ENCODE measurements at places on chromosomes 1 and 21. TPM values are rescaled to one million over a fixed set of nuclear protein-coding genes. Genes with fewer than 3 reads are reported as not detected.
A peak's percentile ranks its signal among the peaks of the same experiment; 100 is the strongest.

Gene ADAMTS5
- 3.1 TPM for total RNA-seq

DNA sequence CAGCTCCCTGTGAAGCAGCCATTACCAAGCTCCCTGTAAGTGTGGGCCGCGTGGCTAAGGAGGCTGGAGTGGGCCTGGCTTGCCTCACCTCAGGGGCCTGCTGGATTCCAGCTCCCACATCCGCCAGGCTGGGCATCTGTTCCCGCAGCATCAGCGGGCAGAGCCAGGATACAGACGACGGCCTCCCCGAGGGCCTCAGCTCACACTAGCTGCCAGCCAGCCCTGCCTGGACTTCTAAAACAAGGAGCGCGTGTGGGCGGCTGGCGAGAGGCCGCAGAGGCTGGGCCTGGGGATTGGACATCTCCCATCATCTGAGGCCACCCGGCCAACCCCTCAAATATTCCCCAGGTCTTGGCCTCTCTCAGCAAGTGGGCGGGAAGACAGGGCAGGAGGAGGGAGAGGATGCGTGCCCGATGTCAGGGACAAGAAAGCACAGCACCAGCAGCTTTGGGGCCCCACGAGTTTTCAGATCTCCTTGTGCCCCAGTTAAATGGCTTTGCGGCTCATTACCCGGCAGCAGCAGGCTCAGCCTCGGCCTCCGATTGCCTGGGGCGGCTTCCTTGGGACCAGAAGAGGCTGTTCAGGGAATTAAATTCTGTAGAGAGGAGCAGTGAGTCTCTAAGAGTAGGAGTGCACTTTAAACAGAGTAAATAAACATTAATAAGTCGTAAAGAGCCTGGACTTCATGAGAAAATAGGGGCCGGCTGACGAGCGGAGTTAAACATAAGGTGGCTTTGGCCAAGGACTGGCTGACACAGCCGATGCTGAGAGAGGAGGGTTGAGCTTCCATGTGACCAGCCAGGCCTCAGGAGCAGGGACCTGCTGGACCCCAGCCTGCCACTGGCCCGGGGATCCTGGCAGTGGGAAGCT is 208.9 kb upstream of the C1orf174 start:
- no peaks in the 10 kb centered on the region for H3K27me3 ChIP-seq
- no peaks in the 10 kb centered on the region for H3K36me3 ChIP-seq
- no peaks in the 10 kb centered on the region for H3K4me1 ChIP-seq

DNA sequence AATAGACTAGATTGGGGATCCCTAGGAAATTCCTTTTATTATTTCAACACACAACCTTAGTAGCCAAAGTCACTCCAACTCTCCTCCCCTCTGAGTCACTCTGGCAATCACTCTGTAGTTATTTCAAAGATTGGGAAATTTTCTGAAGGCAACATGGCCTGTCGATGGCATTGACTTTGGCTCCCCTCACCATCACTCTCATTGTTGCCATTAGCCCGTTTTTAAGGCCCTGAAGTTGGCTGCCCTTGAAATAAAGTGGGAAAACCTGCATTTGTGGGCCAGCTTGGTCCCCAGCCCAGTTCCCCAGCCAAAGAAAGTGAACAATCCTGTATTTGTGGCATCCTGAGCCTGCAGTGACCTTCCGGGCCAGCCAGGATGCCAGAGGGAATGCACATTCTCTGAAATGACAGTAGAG is 52.5 kb downstream of the CDC7 start:
- H3K27ac ChIP-seq: no peak overlapping the region
- no peaks in the 10 kb centered on the region for H3K27me3 ChIP-seq
- H3K4me3 ChIP-seq: no peak overlapping the region
- H3K4me1 ChIP-seq: no peaks in the 10 kb centered on the region

DNA sequence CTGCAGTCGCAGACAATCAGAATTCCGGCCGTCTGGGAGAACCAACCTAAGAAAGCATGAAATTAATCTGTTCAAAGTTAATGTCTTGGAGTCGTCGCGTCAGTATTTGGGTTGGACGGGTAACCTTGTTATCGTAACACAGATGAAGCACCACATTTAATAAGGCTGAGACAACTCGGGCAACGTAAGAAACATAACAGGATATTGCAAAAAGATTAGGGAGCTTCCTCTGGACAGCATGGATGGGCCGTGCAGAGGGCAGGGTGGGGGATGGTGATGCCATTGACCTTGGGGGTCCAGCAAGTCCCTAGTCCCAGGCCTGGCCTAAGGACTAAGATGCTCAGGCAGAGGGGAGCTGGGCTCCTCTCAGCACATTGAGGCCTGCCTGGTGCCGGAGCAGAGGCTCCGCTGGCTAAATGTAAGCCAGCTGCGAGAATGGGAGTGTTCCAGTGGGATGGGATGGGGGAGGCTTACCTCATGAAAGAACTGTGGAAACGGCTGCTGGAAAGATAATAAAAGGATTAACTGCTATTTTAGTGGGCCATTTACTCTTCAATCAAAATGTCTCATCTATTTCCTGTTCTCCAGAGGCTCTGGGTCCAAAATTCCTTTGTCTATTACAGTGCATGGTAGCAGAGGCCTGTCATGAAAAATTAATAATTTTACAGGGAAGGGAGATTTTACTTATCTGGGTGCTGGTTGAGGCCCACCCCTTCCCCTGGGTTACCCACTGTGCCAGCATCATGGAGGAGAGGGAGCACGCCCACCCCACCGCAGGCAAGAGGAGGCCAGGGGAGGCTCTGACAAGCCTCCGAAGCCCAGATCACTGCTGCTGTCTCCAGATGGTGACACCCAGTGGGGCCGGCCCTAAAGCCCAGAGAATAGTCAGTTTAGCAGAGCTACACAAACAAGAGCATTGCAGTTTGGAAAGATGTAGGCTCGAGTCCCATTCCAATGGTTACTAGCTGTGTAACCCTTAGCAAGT is 131.6 kb downstream of the DMRTB1 start:
- no peak for DNase-seq
- H3K36me3 ChIP-seq: no peaks in the 10 kb centered on the region
- no peak overlapping the region for H3K4me3 ChIP-seq
- no peaks in the 10 kb centered on the region for H3K27me3 ChIP-seq

Gene TMCO2
- total RNA-seq: not detected

DNA sequence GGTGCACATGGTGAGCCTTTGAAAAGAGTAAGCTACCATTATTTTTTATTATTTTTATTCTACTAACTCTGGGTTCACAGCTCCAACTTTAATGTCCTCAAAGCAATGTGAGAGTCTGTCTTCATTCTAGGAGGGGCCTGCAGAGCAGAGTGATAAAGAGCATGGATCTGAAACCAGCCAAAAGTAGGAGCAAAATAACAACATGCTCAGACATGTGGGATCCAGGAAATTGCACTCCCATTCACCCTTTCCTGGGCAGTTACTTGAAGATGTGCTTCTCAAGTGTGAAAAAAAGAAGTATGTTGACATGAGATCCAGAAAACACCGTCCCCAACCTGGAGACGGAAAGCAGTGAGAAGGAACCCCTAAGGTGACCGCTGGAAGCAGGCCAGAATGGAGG is 8.7 kb upstream of the LIN28A start:
- no peaks in the 10 kb centered on the region for H3K36me3 ChIP-seq
- peaks cover 21% of the 10 kb centered on the region for H3K27me3 ChIP-seq
- H3K27ac ChIP-seq: no peak overlapping the region
- H3K4me3 ChIP-seq: no peak overlapping the region

DNA sequence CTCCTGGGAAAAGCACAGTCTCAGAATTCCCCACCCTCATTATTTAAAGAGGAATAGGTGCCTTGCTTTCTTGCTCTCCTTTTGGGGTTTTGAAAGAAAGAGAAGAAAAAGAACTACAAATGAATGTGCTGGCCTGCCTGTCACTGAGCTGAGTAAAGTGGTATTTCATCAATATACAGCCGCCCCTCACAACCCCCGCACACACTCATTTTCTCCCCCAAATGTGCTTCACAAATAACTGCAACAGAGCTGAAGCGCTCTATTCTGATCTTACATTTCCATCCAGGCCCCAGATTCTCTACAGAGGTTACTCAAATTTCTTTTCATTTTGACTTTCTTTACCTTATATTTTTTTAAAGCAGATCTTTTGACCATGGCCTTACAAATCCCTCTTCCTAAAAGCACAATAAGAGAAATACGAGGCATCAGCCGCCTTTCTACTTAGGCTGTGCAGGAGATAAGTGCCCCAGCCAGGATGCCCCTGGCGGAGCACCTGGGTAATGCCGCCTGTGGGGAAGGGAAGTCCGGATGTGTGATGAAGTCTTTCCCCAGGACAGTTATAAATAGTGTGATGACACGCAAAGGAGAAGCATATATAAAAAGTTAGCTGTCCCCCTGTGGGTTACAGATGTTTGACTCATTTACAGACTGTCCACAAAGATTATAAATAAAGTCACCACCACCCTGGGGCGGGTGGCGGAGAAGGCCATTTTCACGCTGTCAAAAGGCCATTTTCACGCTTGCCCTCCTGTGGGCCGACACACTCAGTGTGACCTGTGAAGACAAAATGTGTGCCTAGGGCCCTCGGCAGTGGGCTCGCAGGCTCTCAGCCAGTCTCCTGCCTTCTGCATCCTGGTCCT is 6.5 kb downstream of the KCNN3 start:
- DNase-seq: no peak
- no peaks in the 10 kb centered on the region for H3K27me3 ChIP-seq
- H3K4me1 ChIP-seq: peaks cover 27% of the 10 kb centered on the region

- no peak overlapping the region for H3K4me3 ChIP-seq
- peaks cover 28% of the 10 kb centered on the region for H3K4me1 ChIP-seq
- no peak overlapping the region for H3K27ac ChIP-seq
Observed at GRCh38 chr1:6825828-6826227, 40.6 kb downstream of the CAMTA1 start.

- H3K36me3 ChIP-seq: no peaks in the 10 kb centered on the region
- H3K27me3 ChIP-seq: no peaks in the 10 kb centered on the region
- no peak overlapping the region for H3K27ac ChIP-seq
- peaks cover 8% of the 10 kb centered on the region for H3K4me1 ChIP-seq
- no peak overlapping the region for H3K4me3 ChIP-seq
Observed at GRCh38 chr1:25890239-25891034, 14.9 kb upstream of the PAQR7 start.

Gene IRF2BP2
- 77.4 TPM for total RNA-seq

- peaks cover 8% of the 10 kb centered on the region for H3K4me1 ChIP-seq
- peak within 1 kb of the TSS; percentile 39 for H3K27ac ChIP-seq
- H3K36me3 ChIP-seq: no peaks in the 10 kb centered on the region
- DNase-seq: peak; percentile 81
Observed at GRCh38 chr1:8317647-8318381, at the start of gene SLC45A1. Gene SLC45A1 (plus strand): TSS chr1:8318114. CDS start chr1:8324330, 6,216 bp downstream.

GRCh38 chr1:244163861-244164510 is 112.9 kb downstream of the ZBTB18 start:
- H3K27me3 ChIP-seq: no peaks in the 10 kb centered on the region
- H3K4me3 ChIP-seq: no peak overlapping the region
- peak; percentile 67 for DNase-seq
- H3K36me3 ChIP-seq: no peaks in the 10 kb centered on the region
- peak overlapping the region; percentile 77 for H3K27ac ChIP-seq

GRCh38 chr1:206903687-206904086 is 6.4 kb downstream of the IL24 start:
- H3K27ac ChIP-seq: peak overlapping the region; percentile 38
- peaks cover 11% of the 10 kb centered on the region for H3K27me3 ChIP-seq
- no peaks in the 10 kb centered on the region for H3K4me1 ChIP-seq
- no peak overlapping the region for H3K4me3 ChIP-seq
- DNase-seq: no peak
- H3K36me3 ChIP-seq: no peaks in the 10 kb centered on the region

GRCh38 chr1:159892944-159893343 is 7.0 kb downstream of the CFAP45 start:
- H3K36me3 ChIP-seq: no peaks in the 10 kb centered on the region
- DNase-seq: no peak
- H3K27me3 ChIP-seq: no peaks in the 10 kb centered on the region
- H3K27ac ChIP-seq: no peak overlapping the region
- no peak overlapping the region for H3K4me3 ChIP-seq
- H3K4me1 ChIP-seq: peaks cover 20% of the 10 kb centered on the region

Gene GADD45A
- 119 TPM for total RNA-seq

GRCh38 chr21:42855171-42855936 is 24.0 kb downstream of the WDR4 start:
- no peak overlapping the region for H3K27ac ChIP-seq
- DNase-seq: no peak
- H3K36me3 ChIP-seq: peaks cover 98% of the 10 kb centered on the region
- H3K4me3 ChIP-seq: no peak overlapping the region
- H3K4me1 ChIP-seq: no peaks in the 10 kb centered on the region

- DNase-seq: no peak
- H3K27ac ChIP-seq: peak overlapping the region; percentile 54
- H3K4me1 ChIP-seq: peaks cover 3% of the 10 kb centered on the region
- no peaks in the 10 kb centered on the region for H3K27me3 ChIP-seq
- no peaks in the 10 kb centered on the region for H3K36me3 ChIP-seq
Observed at GRCh38 chr1:163171826-163172225, 30.9 kb downstream of the RGS5 start.

Gene ZNF648
- not detected for total RNA-seq

- H3K4me1 ChIP-seq: peaks cover 4% of the 10 kb centered on the region
- H3K27me3 ChIP-seq: no peaks in the 10 kb centered on the region
- no peak overlapping the region for H3K27ac ChIP-seq
Observed at GRCh38 chr1:40241362-40241761, 6.4 kb upstream of the TMCO2 start.

Gene MFSD2A
- total RNA-seq: 0.72 TPM

GRCh38 chr1:89763649-89763986 is 57.2 kb upstream of the LRRC8D start:
- H3K27ac ChIP-seq: peak overlapping the region; percentile 73
- H3K27me3 ChIP-seq: no peaks in the 10 kb centered on the region
- peaks cover 14% of the 10 kb centered on the region for H3K4me1 ChIP-seq
- DNase-seq: no peak
- no peaks in the 10 kb centered on the region for H3K36me3 ChIP-seq

Gene C1orf185
- total RNA-seq: not detected

Gene BMP8B
- total RNA-seq: 0.58 TPM

DNA sequence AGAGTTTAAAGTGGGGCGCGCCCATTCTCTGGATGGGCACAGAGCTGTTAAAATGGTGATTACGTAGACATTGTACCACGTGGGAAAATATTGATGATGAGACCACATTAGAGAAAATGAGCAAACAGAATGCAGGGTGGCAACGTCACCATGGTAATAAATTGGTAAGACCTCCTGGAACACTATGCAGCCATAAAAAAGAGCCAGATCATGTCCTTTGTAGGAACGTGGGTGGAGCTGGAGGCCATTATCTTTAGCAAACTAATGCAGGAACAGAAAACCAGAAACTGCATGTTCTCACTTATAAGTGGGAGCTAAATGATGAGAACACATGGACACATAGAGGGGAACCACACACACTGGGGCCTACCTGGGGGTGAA is 53.5 kb upstream of the CLDN14 start:
- H3K4me3 ChIP-seq: no peak overlapping the region
- no peak overlapping the region for H3K27ac ChIP-seq
- no peaks in the 10 kb centered on the region for H3K36me3 ChIP-seq
- peaks cover 13% of the 10 kb centered on the region for H3K27me3 ChIP-seq

Gene OXCT2
- 4.8 TPM for total RNA-seq

GRCh38 chr1:232426801-232427200 is 203.1 kb downstream of the SIPA1L2 start:
- no peaks in the 10 kb centered on the region for H3K4me1 ChIP-seq
- peaks cover 74% of the 10 kb centered on the region for H3K36me3 ChIP-seq
- no peak overlapping the region for H3K4me3 ChIP-seq
- H3K27ac ChIP-seq: peak overlapping the region; percentile 68
- no peaks in the 10 kb centered on the region for H3K27me3 ChIP-seq

Gene LORICRIN
- not detected for total RNA-seq

- H3K27me3 ChIP-seq: no peaks in the 10 kb centered on the region
- H3K36me3 ChIP-seq: no peaks in the 10 kb centered on the region
- no peak for DNase-seq
- H3K4me1 ChIP-seq: no peaks in the 10 kb centered on the region
Observed at GRCh38 chr1:168504064-168504837, 39.5 kb downstream of the XCL2 start.

GRCh38 chr1:201276891-201277290 is 6.4 kb upstream of the PKP1 start:
- no peak overlapping the region for H3K4me3 ChIP-seq
- H3K27me3 ChIP-seq: peaks cover 3% of the 10 kb centered on the region
- H3K4me1 ChIP-seq: no peaks in the 10 kb centered on the region

All from heart left ventricle (tissue), 16 donors.